ENCODE measurements at places on chromosomes 1 and 21.

DNA sequence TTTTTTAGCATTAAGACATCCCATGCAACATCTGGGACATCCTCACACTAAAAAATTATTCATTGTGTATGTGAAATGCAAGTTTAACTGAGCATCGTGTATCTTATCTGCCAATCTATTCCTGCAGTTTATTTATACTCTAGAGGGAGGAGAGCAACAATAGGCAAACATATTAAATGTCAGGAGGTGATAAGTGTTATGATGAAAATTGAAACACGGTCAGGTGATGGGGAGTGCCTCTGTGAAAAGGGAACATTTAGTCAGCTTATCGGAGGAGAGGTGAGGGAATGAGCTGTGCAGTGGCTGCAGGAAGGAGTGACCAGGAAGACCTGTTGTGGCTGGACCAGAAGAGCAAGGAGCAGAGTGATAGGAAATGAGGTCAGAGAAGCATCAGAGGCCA is 775 bp upstream of the EFCAB14 start:
- no peak for DNase-seq

DNA sequence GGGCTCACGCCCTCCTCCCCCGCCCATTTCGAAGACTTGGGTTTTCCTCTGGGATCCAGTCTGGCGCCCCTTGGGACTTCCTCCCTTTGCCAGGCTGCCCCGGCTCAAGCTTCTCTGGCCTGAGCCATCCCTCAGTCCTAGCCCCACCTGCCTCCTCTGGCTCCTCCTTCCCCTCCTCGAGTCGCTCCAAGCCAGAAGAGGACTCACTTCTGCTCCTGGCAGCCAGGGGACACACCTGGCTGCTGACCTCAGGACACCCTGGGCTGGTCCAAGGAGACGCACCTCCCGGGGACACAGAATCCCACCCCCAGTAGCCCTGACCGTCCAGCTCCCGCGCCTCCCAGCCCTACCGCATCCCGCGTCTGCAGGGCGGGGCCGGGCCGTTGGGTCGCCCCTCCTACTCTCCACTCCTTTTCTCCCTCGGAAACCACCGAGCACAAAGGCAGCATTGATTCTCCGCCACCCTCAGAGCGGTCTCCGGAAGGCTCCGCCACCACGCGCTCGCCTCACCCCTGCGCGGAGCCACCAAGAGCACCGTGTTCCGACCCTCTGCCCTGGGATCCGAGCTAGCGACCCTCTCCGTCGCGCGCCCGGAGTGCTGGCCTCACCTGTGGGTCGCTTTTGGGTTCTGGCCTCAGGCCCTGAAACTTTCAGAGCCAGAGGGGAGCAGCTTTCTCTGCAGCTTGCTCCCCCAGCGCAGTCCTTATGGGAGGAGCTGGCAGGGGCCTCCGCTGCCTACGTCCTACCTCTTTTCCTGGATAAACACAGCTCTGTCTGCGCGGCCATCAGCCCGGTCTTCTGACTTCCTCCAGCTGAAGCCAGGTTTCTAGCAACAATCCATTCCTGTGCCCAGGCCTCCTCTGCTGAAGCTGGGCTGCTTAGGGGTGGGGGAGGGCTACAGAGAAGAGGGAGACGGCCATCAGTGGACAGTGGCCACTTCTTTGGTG is at the start of gene C2CD4D:
Gene C2CD4D, minus strand, starts transcription at position 364 of the 947 bp plus-strand sequence. CDS start 831 bp downstream, outside the sequence.
- DNase-seq: peak; percentile 55

DNA sequence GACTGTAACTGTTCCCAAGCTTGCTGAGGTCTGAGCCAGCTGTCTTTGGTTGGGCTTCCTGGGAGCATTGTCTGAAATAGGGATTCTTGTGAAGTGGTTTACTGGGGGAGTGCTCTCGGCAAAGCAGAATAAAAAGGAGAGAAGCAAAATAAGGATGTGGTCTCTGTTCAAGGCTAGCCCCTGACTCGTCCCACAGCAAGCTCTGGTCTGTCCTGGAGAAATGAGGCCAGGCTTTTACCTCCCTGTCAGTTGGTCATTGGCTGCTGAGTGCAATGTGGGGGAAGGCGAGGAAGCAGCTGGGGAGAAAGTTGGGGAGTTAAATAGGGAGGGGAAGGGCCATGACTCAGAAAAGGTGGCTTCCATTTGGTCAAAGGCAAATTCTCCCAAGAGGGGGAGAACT is 303.9 kb upstream of the DUSP10 start:
- no peak for DNase-seq

GRCh38 chr1:15953294-15953771 is 22.6 kb downstream of the ZBTB17 start:
- no peak for DNase-seq

DNA sequence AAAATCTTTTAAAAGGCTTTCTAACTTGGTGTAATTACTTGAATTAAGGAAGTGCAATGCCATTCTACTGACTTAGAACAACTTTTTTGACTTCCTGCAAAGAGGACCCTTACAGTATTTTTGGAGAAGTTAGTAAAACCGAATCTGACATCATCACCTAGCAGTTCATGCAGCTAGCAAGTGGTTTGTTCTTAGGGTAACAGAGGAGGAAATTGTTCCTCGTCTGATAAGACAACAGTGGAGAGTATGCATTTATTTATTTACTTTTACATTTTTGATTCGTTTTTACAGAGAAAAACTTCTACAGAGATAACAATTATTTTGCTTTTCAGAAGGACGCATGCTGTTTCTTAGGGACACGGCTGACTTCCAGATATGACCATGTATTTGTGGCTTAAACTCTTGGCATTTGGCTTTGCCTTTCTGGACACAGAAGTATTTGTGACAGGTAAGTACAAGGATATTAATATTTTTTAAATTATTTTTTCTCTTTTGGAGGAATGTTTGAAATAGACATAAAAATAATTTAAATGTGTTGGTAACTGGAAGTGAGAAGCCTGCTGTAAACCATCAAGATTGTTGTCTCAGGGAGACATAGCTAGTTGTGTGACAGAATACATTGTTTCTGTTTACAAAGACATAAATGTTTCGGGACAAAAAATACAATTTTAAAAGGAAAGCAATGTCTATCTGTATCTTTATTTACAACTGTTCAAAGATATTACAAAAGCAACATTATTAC is at the start of gene PTPRC:
Gene PTPRC, plus strand, starts transcription at position 147 of the 742 bp plus-strand sequence. Its CDS starts 229 bp downstream, at position 376.
- no peak for DNase-seq

DNA sequence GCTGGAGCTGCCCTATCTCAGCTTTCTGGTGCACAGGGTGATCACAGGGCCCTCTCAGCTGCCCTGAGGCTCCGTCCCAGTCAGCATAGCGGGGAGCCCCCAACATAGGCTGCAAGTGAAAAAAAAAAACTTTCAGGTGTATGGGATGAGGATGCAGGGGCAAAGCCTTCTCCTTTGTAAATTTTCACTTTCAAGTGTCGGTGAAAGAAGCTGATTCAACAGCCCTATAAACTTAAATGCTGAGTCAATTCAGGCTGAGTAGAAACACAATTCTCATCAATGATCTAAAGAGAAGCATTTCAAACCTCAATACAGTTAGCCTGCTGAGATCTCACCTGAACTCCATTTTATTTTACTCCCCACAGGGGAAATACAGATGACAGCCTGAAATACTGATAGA is 171.2 kb downstream of the SEC16B start:
- DNase-seq: no peak

DNA sequence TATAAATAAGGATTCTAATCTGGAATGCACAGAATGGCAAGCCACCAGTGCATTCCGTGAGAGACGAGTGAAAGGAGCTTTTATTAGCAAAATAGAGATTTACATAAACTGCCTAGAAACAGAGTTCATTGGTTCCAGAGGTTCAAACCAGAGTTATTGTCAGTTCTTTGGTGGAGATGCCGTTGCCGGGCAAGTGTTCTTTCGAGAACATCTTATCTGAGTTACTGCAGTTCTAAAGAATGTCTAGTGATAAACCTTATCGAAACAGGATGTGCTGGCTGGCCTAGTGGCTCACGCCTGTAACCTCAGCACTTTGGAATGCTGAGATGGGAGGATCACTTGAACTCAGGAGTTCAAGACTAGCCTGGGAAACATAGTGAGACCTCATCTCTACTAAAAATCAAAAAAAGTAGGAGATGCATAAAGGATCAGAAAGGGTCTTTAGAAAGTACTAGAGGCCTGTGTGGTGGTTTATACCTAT is 19.9 kb upstream of the EVI5 start:
- DNase-seq: no peak

- no peak for DNase-seq
Observed at GRCh38 chr21:44650973-44651675, 3.3 kb downstream of the KRTAP12-4 start.

GRCh38 chr1:96313216-96313615 is 408.4 kb upstream of the PTBP2 start:
- no peak for DNase-seq

DNA sequence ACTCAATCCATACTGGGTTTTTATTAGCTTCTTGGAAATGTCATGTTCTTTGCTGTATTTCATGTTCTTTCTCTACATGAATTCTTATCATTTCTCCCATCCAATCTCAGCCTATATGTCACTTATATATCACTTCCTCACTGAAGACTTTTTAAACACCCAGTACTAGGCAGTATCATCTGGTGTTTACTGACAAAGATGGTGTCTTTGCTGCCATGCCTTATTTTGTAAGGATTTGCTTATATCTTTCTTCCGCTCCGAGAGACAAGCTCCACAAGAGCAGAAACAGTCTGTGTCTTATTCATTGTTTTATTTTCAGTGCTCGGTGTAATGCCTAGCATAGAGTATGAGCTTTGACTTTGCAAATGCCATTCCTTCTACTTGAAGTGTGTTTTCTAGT is 30.2 kb downstream of the F13B start:
- no peak for DNase-seq

- no peak for DNase-seq
Observed at GRCh38 chr1:216111842-216112241, 311.4 kb downstream of the USH2A start.

DNA sequence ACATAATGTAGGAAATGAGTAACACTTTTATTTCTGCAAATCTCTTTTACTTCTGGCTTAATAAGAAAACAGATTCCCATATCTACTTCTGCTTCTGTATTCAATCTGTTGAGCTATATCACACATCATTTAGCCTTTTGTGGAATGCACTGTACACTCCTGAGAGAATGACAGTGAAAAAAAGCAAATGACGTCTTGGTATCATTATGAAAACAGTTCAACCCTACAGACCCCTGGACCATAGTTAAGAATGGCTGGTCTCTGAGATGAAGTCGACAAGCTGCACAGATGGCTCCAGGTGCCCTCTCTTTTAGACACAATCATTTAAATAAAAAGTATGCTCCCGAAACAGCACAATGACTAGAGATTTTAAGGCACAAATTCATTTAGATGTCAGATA is 247.0 kb downstream of the RERE start:
- DNase-seq: no peak

GRCh38 chr21:34018185-34018584 is 55.2 kb upstream of the MRPS6 start:
- no peak for DNase-seq

- no peak for DNase-seq
Observed at GRCh38 chr21:24171736-24172135, 1435.5 kb downstream of the MRPL39 start.

- no peak for DNase-seq
Observed at GRCh38 chr1:229035748-229036082, 235.2 kb upstream of the RAB4A start.

DNA sequence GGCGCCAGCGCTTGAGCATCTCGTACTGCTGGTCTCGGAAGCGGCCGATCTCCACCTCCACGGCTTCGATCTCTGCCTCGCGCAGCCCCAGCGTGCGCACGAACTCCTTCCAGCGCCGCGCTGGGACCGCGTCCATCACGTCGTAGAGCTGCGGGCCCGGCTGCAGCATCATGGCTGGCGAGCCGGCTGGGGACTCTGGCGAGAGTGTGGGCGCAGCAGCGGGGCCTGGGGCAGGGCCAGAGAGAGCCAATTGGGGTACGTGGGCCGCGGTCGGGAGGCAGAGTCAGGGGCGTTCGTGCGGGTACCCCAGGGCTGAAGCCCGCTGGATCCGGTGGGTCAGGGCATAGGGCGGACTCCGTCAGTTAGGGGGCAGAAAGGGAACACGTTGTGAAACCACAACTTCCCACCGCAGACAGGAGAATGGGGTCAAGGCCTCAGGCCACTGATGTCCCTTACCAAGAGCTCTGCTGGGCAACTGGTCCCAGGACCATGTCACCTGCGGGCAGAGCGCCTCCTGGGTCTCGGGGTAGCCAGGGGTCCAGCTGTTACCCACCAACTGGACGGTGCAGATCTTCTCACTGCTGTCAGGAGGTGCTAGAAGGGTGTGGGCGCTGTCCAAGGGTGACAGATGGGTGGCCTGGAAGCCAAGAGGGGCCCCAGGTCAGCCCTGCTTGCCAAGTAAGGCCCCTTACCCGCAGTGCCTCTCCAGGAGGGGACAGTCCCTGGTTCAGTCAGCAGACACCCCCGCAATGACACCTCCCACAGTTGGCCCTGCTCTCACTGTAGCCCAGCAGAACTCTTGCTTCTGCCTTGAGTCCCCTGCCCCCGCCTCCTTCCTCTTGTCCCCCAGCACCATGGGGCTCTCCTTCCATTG is 4.2 kb downstream of the TNFRSF25 start:
- no peak for DNase-seq

DNA sequence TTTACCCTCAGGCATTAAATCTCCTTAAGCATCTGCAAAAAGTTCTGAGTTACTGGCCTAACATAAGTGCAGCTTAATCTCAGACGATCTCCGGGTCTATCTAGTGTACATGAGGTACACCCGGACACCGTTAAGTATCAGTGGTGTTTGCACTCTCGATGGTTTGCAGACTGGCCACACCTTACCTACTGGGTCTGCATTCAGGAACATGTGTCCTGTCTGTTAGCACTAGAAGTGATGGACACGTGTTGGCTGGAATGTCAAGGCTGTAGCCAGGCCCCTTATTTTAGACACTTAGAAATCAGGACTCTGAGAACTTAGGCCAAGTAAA is 783 bp upstream of the AGL start:
- no peak for DNase-seq

DNA sequence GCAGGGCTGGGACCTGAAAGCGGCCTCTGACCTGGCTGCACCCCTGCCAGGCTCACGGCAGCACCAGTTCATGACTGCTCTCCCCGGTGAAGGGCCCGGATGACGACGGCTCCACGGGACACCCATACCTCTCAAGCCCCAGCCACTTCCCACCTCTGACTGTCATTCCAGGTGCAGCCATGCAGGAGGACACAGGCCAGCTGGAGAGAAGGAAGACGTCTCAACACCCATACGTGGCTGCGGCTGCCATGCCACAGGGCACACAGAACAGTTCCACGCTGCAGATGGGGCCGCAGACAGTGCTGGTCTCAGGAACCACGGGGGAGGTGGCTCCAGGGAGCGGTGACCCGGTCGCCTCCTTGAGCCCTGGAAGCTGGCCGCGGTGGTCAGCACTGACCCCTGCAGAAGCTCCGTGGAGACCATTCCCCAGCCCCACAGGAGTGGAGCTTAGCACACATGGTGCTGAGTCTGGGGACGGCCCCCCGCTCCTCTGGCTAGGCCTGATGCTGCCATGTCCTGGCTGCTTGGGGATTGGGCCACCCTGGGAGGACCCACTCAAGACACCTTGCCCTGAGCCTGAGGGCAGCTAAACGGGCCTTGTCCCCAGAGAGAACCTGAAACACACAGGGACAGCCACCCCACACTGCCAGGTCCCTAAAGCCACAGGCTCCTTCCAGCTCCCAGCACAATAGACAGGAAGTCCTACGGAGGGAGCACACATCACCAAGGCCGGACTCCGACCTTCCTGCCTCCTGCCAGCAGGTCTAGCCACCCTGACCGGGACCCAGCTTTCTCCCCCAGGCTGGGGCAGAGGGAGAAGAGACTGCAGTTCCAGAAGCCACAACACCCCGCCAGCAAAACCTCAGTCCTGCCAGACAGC is 8.6 kb downstream of the WNT9A start:
- DNase-seq: no peak
